ENCODE measurements at places on chromosomes 7 and 10. TPM values are rescaled to one million over a fixed set of nuclear protein-coding genes. Genes with fewer than 3 reads are reported as not detected.

The FAM24B gene
- polyA plus RNA-seq, result 7.7 TPM

The NUPR2 gene
- polyA plus RNA-seq, result 3.5 TPM

The ENTPD1 gene
- polyA plus RNA-seq, result 23.7 TPM

The CLDN15 gene
- 16.4 TPM for polyA plus RNA-seq

The H2BK1 gene
- not detected for polyA plus RNA-seq

The EVX1 gene
- polyA plus RNA-seq, result not detected

The DHX32 gene
- 25.1 TPM for polyA plus RNA-seq

The TMEM176B gene
- polyA plus RNA-seq, result 10.0 TPM

The MACC1 gene
- polyA plus RNA-seq, result 8.9 TPM

All from right lung (tissue), 10 donors.